ENCODE measurements at places on chromosomes 6 and 20.

DNA sequence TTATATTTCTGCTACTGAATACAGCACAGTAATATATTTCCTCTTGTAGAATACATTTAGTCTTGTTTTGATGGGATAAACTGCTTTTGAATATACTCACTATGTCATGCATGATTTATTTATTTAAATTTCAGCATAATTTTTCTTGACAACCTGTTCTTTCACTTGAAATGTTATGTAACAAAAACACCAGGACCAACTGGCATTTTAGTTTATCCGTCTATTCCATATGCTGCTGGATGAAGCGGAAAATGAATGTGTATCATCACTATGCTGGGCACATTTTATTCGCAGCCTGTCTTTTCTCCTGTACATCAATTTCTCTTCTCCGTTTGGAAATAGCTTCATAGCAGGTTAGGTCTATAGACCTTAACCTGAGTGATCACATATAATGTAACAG, 206.8 kb upstream of the PLCB4 start:
- DNase-seq, result no peak

GRCh38 chr20:41180599-41181333, 43.4 kb downstream of the PLCG1 start:
- DNase-seq, result no peak

DNA sequence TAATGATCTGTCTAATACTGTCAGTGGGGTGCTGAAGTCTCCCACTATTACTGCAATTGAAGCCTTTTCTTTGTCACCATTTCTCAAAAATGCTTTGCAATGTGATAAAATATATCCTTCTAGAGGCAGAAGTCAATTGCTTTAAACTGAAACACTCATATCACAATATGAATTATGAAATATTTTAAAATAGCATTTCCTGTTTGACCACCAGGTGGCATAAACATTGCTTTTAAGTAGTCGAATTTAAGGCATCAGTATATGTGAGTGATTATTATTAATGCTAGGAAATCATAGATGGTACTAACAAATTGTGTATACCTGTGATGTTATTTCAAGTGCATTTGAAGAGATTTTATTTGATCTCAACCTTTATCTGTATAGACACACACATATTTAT, 87.5 kb downstream of the MEI4 start:
- no peak for DNase-seq

- no peak for DNase-seq
These were observed 516 bp downstream of the TCP11 start for GRCh38 chr6:35140639-35141006.

DNA sequence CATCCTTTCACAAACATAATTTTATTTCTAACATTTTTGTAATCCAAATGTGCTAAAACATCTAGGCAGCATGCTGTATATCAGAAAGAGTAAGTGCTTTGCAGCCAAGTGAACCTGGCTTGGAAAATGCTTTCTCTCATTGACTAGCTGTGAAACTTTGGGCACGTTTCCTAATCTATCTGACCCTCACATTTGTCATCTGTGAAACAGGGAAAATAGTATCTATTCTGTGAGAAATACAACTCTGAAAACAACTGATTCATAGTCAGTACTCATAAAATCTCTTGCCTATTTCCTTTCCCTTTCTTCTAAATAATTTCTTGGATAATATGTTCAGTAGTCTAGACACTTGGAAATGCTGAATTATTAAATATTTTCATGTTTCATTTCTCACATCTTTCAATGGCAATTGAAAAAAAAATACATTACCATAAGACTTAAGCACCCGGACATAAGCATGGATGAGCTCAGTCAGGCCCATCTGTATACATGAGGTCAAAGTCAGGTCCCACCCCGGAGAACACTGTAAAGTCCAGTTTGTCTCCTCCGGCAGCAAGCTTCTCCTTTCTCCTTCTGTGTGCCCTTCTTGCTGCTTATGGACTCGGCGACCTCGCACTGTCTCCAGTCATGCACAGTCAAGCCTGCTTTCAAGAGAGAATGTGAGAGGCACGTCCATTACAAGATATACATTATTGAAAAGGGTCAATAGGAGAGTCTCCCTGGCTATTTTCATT, 455.0 kb upstream of the SOX4 start:
- no peak for DNase-seq

GRCh38 chr6:168365422-168366165, 46.0 kb upstream of the DACT2 start:
- DNase-seq, result no peak

DNA sequence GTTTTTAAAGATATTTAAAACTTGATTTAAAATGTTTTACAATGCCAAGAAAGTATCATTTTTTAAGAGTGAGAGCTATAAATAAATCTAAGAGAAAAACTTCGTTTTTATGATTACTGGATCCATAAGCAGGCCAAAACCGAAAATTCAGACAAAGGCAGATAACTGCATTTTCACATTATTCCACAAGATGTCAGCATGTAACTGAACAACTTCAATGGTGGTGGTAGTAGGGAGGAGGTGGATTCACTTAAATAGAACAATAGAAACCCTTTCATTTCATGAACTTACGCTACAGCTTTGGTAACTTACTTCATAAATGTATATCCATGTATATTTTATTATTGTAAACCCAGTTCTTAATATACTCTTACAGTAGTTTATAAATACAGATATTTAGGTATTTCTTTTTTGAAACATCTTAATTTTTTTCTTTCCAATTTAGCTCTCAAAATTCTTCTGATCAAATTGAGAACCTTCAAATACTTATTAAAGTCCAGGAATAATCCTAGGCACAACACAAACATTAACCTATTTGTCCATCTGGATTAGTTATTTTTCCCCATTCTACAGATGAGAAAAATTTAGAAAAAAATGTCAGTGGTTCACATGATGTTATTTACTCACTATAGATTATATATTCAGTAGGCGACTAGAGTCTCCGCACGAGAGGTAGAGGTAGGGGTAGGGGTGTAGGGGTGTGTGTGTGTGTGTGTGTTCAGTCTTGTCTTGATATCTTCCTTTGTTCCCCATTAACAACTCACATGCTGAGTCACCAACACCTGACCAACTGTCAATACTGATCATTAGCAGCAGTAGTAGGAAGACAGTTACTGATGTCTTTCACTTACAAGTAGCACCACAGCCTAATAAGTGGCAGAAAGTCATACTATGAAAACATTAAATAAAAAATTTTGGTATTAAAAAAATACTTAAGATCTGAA, 111.5 kb downstream of the ARHGAP18 start:
- no peak for DNase-seq

GRCh38 chr6:156943166-156943565, 166.0 kb downstream of the ARID1B start:
- DNase-seq, result no peak

DNA sequence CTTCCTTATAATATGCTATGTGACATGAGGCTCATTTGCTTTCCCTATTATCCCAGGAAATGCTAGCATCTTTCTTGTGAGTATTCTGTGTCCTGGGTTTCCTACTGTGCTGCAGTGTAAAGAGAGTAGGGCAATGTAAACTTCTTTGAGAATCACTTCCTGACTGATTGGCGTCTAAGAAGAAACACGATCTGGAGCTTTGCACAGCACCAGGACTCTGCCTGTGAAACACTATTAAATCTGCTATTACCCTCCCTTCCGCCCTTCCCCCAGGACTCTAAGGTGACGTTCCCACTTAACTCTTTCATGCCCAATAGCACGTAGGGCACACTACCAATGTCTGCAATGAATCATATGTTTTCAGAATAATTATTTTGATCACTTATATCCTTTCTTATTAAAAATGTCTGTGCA, 607.3 kb upstream of the CITED2 start:
- DNase-seq, result no peak

DNA sequence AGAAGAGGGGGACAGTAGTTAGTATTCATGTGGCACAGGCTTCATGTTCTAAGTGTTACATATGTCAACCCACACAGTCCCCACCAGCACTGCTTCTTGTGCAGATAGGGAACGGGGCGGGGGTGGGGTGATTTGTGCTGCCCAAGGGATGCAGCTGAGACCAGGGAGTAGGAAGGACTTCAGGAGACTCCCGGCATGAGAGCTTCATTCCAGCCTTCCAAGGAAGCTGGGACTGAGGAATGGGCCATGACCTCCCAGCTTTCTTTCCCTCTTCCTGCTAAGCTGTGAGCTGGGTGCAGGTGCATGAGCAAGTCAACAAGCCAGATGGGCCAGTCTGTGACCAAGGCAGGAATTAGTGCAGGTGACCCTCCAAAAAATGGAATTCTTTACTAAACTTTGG, 9.2 kb downstream of the BEND3 start:
- DNase-seq, result no peak

GRCh38 chr20:59414936-59415623, 114.7 kb downstream of the EDN3 start:
- no peak for DNase-seq

DNA sequence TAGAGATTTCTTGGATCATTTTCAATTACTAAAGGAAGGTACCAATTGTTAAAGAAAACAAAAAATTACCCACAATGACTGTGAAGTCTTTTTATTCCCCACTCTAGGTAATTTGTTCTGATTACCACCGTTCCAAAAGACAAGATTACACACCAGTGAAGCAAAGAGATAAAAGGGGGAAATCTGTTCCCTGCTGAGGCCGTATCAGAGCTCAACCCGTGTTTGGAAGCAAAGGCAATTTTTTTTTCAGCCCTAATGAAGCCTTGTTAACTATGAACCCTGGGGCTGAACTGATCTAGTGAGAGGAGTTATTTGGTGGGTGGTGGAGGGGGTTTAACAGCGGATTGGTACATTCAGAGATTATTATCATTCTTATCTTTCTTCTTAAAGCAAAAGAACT, 128.5 kb downstream of the ALDH8A1 start:
- no peak for DNase-seq

DNA sequence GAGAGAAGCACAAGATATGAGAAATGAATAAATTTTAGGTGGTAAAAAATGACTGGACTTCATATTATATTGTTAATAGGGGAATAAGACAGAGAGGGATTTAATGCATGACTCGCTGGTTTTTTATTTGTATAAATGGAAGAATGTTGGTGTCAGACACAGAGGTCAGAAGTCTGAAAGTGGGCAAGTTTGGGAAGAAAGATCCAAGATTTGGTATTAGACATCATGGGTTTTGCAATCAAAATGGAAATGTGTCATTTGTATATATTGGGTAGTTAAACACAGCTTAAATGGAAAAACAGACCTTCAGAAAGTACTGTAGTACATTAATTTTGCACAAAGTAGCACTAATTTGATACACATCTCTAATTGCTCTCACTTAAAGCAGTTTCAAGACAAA, 96.2 kb downstream of the EYA4 start:
- no peak for DNase-seq

DNA sequence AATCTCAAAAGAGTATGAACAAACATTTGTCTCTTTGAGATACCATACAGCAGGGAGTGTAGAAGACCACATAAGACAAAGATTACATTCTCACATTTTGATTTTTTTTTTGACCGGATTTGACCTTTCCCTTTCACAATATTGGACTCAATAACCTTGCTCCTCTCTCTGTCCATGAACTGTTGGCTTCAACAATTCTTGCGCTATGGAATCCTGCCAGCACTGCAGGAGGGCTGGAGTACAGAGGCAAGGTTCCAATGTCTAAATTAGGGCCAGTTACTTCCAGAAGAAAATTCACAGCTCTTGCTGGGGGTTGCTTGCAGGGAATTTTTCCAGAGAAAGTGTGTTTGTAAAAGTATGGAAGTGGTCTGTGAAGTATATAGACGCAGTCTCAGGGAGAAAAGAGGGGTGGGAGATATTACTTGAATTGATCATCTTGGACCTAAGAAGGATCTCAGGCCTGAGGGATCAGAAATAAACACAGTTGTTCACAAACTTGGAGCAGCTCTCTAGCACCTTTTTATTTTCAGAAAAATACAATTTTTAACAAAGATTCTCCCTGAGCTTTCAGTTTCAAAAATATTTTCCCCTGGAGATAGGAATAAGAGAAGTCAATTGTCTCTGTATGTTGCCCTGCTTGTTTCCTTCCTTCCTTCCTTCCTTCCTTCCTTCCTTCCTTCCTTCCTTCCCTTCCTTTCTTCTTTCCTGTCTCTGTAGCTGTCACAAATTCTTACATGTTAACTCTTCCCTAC, 765.9 kb downstream of the BCKDHB start:
- DNase-seq, result no peak

- no peak for DNase-seq
These were observed 1.2 kb upstream of the MYCT1 start for GRCh38 chr6:152696522-152696921.

DNA sequence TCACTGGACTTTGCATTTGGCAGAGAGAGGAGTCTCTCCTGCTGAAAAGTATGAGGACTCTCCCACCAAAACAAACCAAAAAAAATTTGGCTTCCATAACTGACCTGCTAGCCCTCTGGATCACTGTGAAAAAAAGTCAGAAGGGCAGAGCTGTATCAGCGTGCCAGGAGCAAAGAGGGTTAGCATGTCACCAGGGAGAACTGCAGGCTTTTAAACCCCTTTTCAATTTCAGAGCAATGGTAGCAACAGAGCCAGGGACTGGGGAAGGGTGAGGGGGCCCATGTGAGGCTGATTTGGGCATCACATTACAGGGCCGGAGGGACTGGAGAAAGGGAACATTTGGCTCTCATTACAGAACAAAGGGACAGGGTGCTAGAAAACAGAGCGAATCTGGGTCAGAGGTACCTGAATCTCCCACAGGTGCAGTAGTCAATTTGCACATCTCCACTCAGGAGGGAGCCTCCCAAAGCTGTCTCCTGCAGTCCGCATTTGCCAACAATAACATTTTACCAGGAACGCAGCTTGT, 185.7 kb upstream of the EYA4 start:
- no peak for DNase-seq

GRCh38 chr20:32240205-32240604, 32.5 kb downstream of the POFUT1 start:
- no peak for DNase-seq

GRCh38 chr6:148818939-148819575, 72.2 kb downstream of the UST start:
- DNase-seq, result no peak

DNA sequence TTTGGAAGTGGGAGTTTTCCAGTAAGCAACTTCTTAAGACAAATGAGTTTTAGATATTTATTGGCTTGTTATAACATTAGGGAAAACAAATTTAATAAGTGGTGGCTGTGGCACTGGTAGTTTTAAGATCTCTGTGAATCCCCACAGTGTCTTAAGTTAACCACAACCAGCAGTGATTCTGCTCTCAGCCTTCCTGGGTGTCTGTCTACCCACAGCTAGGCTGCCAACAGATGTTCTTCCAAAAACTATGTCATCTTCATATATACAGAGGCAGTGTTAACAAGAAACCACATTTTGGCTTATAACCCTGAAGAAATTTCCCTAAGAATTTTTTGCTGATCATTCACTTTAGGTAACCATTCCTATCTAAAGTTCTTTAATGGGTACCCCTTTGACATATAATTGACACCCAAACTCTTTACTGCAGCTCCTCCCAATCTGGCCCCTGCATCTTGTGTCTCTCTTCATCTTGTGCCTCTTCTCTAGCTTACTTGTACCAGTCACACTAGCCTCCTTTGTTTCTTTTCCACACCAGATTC, 52.7 kb downstream of the TOP1 start:
- no peak for DNase-seq

DNA sequence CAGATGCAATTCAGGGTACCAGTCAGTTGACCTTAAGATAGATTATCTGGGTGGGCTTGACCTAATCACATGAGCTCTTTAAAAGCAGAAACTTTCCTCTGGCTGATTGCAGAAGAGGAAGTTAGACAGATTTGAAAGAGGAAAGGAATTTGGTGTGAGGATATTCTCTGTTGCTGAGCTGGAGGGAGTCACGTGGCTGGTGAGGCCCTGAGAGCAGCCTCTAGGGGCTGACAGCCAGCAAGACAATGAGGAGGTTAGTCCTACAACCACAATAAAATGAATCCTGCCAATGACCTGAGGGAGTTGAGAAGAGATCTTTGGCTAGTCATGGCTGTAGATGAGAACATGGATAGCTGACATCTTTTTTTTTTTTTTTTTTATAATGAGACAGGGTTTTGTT, 87.0 kb upstream of the B3GAT2 start:
- no peak for DNase-seq

Data from activated naive CD4-positive, alpha-beta T cell (primary cell).